ENCODE measurements at places on chromosomes 4 and X.

DNA sequence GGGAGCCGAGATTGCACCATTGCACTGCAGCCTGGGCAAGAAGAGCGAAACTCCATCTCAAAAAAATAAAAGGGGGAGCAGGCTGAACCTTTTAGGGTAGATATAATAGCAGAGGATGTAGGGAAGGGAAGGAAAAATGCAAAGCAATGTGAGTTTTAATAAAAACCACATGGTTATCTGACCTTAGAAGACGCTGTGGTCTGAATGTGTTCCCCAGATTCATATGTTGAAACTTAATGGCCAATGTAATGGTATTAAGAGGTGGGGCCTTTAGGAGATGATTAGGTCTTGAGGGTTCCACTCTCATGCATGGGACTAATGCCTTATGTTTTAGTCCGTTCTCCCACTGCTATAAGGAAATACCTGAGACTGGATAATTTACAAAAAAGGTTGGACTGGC, 114.1 kb upstream of the STX18 start:
- DNase-seq, result no peak

DNA sequence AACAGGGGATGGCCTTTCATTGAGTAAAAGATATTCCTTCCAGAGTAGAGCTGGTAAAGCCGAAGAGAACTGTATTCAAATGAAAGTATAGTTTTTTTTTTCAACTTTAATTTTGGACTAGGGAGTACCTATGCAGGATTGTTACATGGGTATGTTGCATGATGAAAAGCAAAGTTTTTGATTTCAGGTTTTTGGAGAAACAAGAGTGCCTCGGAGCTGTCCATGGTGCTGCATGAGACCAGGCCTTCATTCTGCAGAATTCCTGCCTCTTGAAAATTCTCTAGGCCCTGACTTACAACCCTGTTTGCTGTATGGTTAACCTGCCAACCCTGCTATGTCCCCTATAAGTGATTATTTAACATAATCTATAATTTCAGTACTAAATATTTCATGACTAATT, 1065.7 kb upstream of the FTHL17 start:
- DNase-seq, result no peak

DNA sequence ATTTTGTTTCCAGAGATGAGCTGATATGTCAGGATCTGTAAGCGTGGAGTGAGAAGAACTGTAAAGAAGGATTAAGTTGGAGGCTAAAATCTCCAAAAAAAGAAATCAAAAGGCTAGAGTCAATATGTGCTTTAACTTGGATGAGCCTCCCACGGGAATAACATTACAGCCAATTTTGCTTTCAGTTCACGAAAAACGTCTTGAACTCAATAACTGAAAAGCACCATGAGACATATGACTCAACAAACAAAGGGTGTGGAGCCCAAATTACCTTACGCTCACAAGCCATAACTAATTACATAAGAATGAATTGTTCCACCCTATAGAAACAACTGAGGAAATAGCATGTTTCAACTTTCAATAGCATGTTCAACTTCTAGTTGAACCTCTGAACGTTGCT, 22.3 kb downstream of the TMPRSS11D start:
- DNase-seq, result no peak

DNA sequence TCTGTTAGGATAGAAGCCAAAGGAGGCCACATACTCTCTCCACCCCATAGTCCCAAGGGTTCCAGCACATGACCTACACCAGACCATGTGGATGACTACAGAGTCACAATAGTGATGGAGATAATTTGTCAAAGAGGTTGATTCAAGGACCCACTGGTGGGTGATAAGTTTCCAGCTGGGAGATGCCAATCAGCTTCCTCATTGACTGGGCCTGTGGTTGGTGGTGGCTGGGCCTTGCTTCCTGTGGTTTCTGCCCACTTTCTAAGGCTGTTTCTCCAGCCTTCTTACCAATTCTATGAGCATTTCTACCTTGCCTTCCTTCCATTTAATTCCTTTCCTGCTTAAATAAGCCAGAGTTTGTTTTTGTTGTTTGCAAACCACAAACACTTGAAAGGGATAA, 95.5 kb upstream of the CPEB2 start:
- no peak for DNase-seq
